T follicular helper cell (primary cell): ENCODE measurements at places on chromosomes 11 and 22.

DNA sequence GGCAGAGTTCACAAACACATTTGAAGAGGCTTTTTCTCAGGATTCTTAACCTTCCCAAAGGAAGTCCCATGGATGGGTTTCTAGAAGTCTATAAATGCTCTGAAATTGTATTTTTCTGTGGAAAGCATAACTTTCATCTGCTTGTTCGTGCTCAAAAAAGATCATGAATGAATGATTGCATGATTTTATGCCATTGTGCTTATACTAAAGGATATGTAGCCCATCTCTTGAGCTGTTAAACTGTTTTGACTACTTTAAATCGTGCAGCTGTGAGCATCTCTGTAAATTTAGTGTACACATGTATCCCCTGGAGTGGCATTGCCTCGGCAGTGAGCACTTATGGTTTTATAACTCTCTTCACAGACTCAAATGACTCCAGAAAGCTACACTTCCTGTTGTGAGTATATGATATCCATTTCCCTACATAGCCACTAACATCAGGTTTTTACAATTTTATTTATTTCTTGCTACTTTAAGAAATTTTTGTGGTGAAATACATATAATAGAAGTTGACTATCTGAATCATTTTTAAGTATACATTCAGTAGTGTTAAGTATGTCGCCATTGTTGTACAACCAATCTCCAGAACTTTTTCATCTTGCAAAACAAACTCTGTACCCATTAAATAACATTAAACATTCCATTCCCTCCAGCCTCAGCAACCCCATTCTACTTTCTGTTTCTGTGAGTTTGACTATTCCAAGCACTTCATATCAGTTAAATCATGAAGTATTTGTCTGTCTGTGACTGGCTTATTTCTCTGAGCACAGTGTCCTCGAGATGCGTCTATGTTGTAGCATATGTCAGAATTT, 8.0 kb downstream of the NEAT1 start:
- DNase-seq: no peak

- no peak for DNase-seq
These were observed 261.4 kb upstream of the ISX start for GRCh38 chr22:34804604-34805003.

- DNase-seq: no peak
These were observed at the start of gene CNTN5 for GRCh38 chr11:99020352-99021225. Gene CNTN5, plus strand, starts transcription at chr11:99020949.

DNA sequence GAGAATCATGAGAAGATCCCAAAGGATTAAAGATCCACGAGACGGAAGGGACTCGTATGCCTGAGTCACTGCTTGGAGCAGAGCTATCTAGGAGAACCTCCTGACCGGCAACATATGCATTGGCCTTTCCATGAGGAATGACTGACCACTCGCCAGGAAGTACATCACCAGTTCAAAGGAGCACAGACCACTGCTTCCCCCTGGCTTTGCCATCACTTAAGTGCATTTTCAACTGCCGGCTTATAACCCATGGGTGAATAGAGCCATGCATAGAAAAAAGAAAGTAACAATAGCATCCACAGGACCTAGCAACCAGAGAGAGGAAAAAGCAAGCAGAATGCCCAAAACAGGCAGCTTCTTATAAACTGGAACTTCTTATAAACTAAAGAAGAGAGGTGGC, 98.3 kb upstream of the ZC3H12C start:
- no peak for DNase-seq

- DNase-seq: no peak
These were observed 60.2 kb downstream of the PDHX start for GRCh38 chr11:34976496-34977088.

DNA sequence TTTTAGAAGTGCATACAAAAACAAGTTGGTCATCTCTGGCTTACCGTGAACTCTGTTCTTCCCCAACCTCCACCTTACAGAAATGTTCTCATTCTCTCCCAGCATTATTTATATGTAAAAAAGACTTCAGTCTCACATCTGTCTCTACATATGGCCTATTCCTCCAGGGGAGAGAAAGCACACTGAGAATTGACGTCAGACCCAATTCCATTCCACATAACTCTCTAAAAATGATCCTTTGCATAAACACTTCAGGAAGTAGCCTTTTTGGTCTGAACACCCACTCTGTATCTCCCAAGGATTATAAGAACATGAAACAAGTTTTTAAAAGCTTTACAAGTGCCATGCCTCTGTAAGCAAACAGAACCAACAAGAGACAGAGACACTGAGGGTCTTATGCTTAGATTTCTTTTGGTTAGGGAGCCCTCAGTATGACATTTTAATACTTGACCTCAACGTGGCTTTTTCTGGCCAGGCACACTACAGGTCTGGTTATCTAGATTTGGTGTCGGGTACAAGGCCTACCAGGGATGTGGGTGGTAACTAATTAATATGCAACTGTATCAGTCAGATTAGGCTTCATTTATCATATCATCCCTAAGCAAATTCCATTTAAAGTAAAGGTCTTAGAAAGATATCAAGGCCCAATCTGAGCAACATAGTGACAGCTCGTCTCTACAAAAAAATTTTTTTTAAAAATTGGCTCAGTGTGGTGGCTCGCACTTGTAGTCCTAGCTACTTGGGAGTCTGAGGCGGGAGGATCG, 48.5 kb upstream of the PPP2R1B start:
- DNase-seq: no peak

- no peak for DNase-seq
These were observed at the start of gene POU2AF3 for GRCh38 chr11:111298413-111299100. Gene POU2AF3, plus strand, starts transcription at chr11:111298546. Its CDS starts 36 bp downstream, at chr11:111298582.

DNA sequence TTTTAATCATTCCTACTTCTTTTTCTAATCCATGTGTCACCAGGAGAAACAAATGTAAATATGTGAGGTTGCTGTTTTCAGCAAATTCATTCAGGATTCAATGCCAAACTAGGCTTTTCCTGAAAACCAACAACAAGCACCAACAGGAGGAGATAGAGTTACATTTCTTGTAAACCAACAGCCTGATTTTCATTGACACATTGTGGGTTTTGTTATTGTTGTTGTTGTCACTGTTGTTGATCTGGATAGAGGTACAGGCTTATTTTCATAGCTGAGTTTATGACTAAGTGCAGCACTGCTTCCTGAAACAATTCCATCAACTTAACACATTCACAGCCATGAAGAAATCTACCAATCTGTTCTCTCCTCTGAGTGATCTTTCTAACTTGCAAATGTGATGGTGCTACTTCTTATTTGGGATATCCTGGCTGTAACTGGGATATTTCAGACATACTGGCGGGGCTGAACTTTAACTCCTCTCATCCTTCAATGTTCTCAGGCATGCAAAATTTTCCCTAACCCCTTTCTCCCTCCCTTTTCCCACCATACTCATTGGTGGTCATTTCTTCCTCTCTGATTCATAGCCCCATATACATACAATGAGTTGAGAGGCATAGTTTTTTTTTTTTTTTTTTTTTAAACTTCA, 65.5 kb downstream of the ME3 start:
- no peak for DNase-seq

GRCh38 chr11:28528217-28528616, 420.0 kb downstream of the METTL15 start:
- no peak for DNase-seq

DNA sequence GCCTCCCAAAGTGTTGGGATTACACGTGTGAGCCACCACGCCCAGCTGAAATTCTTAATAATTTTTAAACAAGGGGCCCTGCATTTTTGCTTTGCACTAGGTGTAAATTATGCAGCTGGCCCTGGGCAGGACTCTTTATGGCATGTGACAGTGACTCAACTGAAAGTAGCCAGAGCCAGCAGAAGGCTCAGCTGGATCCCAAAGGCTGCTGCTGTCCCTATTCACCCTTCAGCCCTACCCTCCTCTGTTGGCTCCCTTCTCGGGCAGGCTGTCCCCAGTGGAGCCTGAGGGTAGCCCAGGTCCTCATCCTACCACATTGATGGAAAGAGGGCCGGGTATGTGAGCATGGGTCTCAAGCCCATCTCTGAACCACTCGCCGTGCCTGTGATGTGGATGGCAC, 45.6 kb downstream of the CD82 start:
- DNase-seq: no peak

- DNase-seq: no peak
These were observed 1.1 kb downstream of the EWSR1 start for GRCh38 chr22:29269230-29269604.

DNA sequence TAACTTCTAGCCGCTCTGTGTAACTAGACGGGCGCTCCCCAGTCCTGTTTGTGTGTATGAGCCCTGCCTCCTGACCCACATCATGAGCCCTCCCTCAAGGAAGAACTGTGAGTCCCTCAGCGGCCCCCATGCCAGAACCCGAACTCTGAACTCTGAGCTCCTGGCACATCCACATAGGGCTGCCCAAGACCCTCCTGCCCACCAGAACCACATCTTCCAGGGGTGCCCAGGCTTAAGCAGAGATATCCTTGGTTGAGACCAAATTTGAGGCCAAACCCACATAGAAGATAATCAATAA, 3.0 kb downstream of the TRIM29 start:
- DNase-seq: no peak

DNA sequence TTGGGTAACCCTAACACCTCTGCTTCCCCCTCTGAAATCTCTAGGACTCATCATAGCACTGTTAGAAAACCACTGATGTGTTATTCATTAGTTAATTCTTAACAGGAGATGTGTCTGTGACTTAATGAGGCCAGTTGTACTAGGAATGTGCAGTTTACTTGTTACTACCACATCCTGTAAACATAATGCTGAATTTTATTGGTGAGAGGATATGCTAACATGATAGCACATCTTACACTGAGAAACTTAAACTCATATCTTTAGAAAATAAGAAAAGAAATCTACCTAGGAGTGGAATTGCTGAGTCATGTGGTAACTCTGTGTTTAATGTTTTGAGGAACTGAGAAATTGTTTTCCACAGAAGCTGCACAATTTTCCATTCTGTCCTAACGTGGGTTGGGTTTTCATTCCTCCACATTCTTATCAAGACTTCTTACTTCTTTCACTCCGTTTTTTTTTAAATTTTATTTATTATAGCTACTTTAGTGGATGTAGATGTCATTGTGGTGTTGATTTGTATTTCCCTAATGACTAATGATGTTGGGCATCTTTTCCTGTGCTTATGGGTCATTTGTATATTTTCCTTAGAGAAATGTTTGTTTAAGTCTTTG, 33.7 kb downstream of the RNF121 start:
- DNase-seq: no peak

GRCh38 chr22:48396785-48397530, 1430.7 kb downstream of the BRD1 start:
- no peak for DNase-seq

DNA sequence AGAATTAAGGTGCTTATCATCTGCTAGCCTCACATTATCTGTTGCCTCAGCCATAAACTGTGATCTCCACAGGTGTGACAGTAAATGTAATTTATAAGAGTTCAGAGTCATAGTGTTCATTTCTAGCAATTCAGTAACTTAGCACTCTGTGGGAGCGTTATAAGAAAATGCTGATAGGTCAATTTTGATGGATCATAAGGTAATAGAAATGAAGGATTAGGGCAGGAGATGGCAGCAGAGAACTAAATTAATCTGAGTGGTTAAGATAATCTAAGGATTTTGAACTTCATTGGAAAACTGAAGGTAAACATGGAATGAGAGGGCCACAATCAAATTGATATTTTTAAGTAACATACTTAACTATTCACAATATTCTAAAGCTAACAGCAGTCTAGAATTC, 26.5 kb upstream of the SLC22A9 start:
- no peak for DNase-seq

GRCh38 chr11:108333403-108333899, 110.6 kb downstream of the ATM start:
- no peak for DNase-seq

- no peak for DNase-seq
These were observed 82.1 kb upstream of the GALNT18 start for GRCh38 chr11:11703885-11704284.

DNA sequence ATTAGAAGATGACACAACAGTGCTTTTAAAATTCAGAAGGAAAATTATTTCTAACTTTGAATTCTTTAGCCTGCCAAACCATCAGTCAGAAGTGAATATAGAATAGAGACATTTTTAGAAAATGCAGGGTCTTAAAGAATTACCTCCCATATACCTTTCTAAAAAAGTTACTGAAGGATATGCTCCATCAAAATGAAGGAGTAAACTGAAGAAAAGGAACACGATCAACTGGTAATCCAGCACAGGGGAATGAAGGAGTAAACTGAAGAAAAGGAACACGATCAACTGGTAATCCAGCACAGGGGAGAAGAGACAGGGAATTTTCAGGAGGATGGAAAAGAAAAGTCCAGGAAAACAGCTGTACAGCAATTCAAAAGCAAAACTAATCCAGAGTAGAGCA, 75.4 kb upstream of the LDLRAD3 start:
- DNase-seq: no peak

- no peak for DNase-seq
These were observed 1162.6 kb upstream of the TENM4 start for GRCh38 chr11:80603472-80603871.

GRCh38 chr22:17871726-17872458, 97.6 kb upstream of the BID start:
- DNase-seq: no peak

- no peak for DNase-seq
These were observed 44.9 kb downstream of the OR4C46 start for GRCh38 chr11:54558919-54559318.

- no peak for DNase-seq
These were observed 109.7 kb upstream of the GALNT18 start for GRCh38 chr11:11731311-11732083.

DNA sequence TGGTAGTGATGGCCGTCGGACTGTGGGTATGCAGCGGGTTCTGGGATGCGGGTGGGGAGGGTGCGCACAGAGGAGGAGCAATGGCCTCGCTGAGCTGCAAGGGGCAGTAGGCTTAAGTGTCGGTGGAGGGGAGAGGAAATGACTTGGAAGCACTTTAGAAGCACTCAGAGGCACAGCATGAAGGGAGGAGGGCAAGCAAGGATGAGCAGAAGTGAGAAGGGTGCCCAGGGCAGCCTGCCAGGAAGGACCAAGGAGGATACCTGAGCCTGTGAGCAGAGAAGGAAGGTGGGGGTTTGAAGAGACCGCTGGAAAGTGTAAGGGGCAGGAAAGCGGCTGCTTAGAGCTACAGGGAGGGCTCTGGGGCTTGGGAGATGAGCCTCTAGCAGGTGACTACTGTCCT, 330 bp downstream of the SLC5A1 start:
- no peak for DNase-seq

- no peak for DNase-seq
These were observed 149.8 kb upstream of the THY1 start for GRCh38 chr11:119572481-119573424.
